A549 treated with AZD2906 at 1 μM for 4 hours (cell line): ENCODE measurements at places on chromosomes 6 and 20. TPM values are rescaled to one million over a fixed set of nuclear protein-coding genes. Genes with fewer than 3 reads are reported as not detected.

ZC2HC1B gene
- total RNA-seq, result not detected in 5 replicates

DHX16 gene
- 25.9 to 28.6 TPM (median 27.0 TPM) in 5 replicates for total RNA-seq

PAX1 gene
- total RNA-seq, result 0.02 TPM in 1 of 5 replicates, not detected in the others

TSPO2 gene
- total RNA-seq, result 0.09 TPM in 1 of 5 replicates, not detected in the others

TSHZ2 gene
- not detected in 5 replicates for total RNA-seq

BANF2 gene
- total RNA-seq, result not detected in 5 replicates

CDH4 gene
- 6.0 to 9.0 TPM (median 7.9 TPM) in 5 replicates for total RNA-seq
